ENCODE measurements at places on chromosomes 2 and 18.

DNA sequence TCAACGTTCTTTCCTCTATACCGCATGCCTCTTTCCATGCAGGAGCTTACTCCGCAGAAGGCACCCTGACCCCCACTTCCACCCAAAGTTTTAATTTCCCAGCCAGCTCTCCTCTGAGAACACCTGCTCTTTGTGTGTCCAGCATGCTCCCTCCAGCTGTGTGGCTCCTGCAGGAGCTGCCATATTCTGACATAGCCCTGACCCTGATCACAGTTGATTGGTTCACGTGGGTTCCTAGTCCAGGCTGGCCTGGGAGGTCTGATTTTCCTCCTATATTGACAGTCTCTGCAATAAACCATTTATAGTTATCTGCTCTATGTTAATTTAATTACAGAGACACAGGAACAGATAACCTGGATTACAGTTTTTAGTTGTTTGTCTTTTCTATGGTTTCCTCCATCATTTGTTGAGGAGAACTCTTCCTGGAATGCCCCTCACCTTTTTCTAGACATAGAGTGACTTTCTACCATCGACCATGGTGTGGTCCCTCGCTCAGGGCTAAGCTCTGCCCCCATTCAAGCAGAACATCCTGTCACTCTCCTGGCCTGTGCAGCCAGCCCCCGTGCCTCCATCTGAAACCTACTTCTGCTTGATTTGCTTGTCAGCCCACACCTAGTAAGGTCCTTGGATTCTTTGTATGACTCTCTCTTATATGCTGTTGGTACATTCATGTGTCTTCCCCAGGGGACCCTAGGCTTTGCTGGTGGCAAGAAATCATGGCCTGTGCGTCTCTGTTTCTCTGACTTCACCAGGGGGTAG lies 231.5 kb downstream of the LPIN1 start:
- DNase-seq = no peak

DNA sequence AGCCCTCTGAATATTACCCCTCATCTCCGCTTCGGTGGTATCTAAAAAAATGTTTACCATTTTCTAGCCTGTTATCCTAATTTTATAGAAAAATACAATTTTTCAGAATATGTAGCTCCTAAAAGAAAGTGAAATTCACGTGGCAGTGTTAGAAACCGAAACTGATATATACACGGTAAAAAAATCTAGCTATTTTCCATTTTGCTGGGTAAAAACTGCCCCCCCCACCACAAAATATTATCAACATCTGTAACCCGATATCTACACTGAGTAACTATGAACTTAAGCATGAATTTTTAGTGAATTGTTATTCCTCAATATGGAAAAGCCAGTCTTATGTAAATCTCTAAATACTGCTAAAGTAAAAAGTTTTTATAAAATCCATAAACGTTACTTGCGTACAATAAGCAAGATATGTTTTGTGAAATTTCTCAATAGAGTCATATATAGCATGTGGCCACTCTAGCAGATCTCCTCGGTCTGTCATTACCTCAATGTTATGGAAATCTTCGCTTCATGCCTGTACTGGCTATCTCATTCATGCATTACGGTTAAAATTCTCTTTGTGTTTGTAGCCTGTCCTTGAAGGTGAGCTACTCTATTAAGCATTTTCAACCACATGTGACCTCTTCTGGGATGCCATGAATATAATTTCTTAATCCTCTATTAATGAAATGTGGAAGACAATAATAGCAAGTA lies 524.2 kb downstream of the TRIB2 start:
- no peak for DNase-seq

DNA sequence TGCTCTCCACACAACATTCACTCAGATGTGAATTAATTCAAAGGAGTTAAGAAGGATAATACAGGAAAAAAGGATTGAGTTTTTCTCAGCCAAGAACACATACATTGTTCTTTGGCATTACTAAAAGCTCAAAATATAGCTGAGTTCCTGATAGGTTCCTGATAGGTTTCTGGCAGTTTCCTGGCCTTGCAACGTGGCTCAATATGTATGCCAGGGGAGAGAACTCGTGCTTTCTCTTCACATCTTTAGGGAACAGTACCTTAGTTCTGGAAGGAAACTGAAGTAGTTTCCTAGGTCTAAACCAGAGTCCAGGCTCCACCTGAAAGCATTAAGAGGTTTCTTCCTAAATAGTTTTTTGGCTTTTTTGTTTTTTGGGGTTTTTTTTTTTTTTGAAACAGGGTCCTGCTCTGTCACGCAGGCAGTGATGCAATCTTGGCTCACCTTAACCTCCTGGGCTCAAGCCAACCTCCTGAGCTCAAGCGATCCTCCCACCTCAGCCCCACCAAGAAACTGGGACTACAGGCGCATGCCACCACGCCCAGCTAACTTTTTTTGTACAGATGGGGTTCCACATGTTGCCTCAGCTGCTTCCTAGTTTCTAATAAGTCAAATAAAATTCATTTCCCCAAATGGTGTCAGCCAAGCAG lies 42.8 kb downstream of the ESCO1 start:
- no peak for DNase-seq

DNA sequence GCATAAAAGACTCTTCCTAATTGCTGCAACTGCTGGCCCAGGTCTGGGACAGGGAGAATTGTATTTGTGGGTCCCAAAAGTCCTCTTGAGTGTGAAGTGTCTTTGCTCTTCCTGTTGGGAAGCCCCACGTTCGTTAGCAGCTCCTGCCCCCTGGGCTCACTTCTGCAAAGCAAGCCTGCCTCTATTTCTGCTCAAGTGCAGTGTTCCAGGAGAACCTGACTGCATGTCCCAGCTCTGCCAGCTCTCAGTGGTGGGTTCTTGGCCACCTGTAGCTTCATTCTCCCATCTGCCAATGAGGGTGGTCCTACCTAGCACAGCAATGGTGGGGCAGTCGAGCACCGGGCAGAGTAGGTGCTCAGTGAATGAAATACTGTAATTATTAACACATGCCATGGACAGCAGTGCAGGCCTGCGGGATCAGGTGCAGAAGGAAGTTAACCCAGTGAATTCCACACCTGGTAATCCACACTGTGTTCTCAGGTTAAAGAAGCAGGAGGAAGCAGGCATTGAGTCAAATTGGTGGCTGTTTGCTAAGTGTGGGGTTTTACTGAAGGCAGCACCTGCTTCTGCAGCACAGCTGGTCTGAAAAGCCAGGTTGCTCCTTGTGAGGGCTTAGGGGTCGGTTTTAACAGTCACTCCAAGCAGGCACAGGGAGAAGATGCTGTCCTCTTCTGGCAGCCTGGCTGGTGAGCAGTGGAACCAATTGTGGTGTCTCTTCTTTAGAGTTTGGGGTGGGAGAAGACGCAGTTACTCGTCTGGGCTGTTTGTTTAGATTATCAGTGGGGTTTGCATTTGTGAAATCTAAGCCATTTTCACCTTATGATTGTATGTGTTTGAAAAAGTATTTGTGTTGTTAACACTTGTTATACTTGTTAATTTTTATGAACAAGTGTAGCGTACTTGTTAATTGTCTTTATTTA lies 54.3 kb downstream of the DGKD start:
- no peak for DNase-seq

DNA sequence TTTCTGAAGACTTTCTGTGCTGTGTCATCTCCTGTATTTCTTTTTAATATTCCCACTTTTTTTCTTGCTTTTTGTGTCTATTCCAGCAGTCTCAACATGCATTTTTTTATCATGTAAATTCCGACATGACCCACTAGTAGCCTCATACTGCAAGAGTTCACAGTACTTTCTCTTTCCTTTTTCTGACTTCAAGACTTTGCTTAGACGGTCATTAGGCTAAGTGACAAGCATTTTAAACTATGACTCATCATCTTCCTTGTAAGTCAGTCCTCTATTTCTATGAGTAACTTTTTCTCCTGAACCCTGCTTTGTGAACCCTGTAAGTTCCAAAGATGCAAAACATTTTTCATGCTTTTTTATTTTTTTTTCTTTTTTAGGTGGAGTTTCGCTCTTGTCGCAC lies 381.2 kb downstream of the TXNL1 start:
- no peak for DNase-seq

GRCh38 chr2:177574356-177574755 lies 181.8 kb downstream of the AGPS start:
- no peak for DNase-seq

GRCh38 chr2:191150230-191150599 lies 579 bp downstream of the STAT4 start:
- DNase-seq = peak; percentile 75

DNA sequence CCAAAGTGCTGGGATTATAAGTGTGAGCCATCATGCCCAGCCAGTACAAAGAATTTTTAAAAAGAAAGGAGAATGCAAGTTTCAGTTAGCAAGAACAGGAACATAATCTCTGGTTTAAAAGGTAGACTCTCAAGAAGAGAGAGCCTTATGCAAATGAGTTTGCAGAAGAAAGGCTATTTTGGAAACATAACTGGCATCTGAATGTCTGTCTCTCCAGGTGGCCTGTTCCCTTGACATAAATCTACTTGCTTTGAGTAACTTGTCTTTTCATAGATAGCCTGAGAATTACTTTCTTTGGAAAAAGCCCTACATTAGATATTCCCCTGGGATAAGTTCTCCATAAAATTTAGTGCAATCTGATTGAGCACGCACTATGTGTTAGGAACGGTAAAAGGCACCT lies 109.6 kb downstream of the ICOS start:
- DNase-seq = no peak

DNA sequence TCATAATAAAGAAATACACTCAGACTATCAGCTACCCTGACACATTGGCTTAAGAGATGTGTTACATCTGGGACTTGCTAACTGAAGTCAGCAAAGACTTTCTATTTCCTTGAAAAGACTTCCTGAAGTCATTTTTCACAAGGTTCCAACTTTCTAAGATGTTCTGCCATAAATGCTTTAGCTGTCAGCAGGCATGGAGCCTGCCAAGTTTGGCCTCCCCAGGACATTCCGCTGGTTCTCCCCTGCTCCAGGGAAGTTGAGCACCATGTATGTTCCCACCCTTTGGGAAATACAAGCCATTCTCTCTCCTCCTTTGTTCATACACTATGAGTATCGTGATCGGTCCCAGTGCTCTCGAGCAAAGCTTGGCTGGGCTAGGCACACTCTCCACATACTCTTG lies 202.7 kb upstream of the CCDC68 start:
- no peak for DNase-seq
